Aorta (tissue), 5 donors: ENCODE measurements at places on chromosomes 5 and 9. TPM values are rescaled to one million over a fixed set of nuclear protein-coding genes. Genes with fewer than 3 reads are reported as not detected.
A peak's percentile ranks its signal among the peaks of the same experiment; 100 is the strongest.

The C5orf52 gene
- not detected for total RNA-seq

The AK3 gene
- 51.4 TPM for total RNA-seq

The IFNE gene
- not detected for total RNA-seq

GRCh38 chr9:85178474-85178873, 508.9 kb downstream of the NTRK2 start:
- no peak for DNase-seq

DNA sequence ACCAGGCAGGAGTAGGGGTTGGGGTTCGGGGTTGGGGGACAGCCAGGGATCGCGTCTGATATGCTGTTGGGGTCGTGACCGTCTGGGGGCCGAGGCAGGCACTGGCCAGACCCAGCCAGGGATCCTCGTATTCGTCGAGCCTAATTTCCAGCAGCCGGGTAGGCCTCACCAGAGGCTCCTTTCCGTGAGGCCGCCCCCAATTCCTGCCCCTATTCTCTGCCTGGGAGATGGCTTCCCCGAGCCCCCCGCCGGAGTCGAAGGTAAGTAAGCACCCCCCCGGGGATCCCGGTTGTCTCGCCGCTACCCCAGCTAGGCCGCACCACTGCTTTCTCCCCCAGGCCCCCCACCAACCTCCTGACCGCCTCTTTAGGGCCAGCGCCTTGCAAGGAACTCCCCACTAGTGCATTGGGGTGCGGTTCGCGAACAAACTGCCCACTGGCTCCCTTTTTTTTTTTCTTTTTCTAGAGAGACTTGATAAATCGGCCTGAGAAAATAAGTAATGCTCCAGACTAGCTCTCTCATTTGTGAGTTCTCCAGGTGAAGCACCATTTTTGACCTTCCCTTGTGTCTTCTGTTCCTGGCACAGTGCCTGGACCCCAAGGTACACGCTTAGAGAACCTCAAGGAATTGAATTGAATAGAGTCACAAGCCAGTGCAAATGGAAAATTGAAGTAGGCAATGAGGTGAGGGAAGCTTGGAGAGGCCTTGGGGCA, 435 bp downstream of the ZNF189 start:
- no peak for DNase-seq

- no peak for DNase-seq
Measured at GRCh38 chr5:132629230-132629944, 28.6 kb upstream of the IL13 start.

DNA sequence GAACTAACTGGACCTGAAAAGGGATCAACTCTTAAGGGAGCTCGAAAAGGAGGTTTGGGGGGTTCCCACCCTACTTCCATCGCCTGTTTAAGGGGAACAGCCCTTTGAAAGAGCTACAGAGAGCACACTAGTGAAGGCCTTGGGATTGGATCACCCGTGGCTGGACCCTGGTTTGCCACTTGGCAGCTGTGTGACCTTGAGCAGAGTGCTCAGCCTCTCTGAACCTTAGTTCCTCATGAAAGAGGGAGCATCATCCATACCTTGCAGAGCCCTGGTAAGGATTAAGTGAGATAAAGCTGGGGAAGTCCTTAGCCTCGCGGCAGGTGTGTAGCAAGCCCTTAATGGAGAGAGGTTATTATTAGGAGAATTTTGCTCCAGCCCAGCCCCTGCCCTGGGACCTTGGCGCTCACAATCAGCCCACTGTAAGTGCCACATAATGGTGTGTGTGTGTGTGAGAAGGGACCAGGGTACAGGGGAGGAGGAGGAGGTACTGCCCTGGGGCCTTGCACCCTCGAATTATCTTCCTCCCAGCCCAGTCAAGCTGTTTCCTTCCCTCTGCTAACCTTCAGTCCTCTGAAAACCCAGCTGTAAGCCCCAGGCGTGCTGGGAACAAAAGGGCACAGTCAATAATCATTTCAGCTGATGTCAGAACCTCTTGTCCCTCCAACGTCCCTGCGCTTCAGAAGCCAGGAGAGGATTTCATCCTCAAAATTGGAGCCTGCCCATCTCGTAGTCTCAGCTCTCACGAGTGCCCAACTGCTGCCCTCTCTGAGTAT, 42.9 kb downstream of the FOXI1 start:
- no peak for DNase-seq

- DNase-seq = no peak
Measured at GRCh38 chr5:33890131-33891032, 1.4 kb downstream of the ADAMTS12 start.

- no peak for DNase-seq
Measured at GRCh38 chr5:93163010-93163663, 417.9 kb downstream of the NR2F1-AS1 start.

DNA sequence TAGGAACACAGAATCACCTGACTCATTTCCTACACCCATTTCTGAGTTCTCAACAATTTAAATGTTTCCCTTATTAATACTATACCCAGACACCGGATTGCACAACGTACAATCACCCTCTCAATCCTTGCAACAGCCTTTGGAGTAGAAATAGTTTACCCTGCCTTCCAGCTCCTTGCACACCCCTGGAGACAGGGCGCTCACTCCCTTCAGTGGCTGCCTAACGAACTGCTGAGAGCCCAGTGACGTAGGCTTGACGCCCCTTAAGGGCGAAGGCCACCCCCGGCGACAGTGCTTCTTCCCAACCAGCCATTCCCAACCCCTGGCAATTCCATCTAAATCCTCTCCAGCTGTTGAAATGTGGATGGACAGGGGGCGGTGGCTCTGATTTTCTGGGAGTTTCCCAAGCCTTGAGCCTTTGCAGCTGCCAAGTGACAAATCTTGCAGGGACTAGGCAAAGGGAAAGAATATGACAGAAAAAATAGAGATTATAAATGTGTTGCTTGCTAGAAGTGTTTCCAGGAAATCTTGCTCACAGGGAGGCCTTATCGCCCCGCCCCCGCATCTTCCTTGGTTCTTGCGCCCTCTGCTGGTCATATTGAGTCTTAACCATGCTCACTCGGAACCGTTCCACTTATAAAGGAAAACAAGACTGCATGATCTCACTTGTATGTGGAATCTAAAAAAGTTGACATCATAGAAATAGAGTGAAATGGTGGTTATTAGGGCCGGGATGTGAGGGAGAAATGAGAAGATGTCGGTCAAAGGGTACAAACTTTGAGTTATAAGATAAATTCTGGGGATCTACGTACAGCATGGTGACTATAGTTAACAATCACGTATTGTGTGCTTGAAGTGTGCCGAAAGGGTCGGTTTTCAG, 7.6 kb upstream of the BARX1 start:
- DNase-seq = peak; percentile 90

- no peak for DNase-seq
Measured at GRCh38 chr5:132273631-132274030, 16.1 kb downstream of the PDLIM4 start.

DNA sequence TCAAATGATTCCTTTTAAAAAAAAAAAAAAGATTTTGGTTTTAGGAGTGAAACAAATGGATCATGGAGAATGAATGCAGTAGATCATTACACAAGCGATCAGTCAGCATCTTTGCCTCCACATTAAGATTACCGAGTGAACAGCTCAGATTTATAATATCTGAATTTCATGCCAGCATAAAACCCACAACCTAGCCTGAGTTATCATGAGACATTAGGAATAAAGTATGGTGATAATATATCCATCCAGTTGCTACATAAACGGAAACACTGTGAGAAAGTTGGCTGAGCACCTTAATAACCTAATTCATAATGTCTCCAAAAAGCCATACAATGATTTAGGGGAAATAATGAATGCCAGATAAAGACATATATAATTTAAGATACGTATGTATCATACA, 553.1 kb upstream of the TUSC1 start:
- DNase-seq = no peak

DNA sequence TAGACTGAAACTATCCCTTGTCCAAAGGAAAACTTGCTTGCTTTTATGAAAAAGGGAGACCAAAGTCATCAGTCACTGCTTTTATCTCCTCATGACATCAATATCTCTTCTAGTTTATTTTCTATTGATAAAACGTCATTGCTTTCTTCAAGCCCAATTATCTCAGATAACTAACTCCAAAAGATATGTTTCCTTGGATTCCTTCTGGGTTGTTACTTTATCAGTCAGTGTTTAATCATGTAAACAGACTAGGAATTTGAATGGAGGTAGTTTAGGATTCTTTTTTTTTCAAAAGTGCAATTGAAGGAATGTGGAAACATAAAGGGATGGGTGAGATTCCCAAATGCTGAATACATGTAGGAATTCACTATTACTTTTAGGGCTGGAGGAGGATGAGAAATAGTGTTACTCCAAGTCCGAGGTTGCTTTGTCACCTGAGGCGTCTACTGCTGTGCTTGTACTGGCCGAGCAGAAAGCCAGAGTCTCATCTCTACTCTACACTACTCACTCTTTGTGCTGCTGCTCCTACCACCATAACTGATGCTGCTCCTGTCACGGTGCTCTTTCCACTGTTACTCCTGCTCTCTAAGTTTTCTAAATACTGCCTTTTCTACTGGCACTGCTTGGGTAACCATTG, 1697.1 kb upstream of the NUDT12 start:
- no peak for DNase-seq
